ENCODE measurements at places on chromosomes 4 and X.
A peak's percentile ranks its signal among the peaks of the same experiment; 100 is the strongest.

DNA sequence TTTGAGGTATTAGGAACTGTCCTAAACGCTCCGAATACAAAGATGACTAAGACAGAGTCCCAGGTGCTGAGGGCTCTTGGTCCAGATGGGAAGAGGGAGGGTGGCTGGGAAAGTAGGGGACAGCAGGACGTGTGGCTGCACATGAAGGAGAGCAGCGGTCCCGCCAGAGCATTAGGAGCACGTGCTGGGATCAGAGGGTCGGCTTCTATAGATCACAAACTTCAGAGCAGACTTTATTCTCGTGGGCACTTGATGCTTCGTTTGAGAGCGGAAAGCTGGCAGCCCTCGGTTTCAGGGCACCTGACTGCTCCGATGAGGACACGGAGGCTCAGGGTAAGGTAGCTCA is 26.1 kb downstream of the ZBTB49 start:
- DNase-seq: no peak

- no peak for DNase-seq
Measured at GRCh38 chr4:81260443-81261101, 45.5 kb upstream of the PRKG2 start.

- no peak for DNase-seq
Measured at GRCh38 chr4:89357340-89357739, 49.7 kb upstream of the GPRIN3 start.

DNA sequence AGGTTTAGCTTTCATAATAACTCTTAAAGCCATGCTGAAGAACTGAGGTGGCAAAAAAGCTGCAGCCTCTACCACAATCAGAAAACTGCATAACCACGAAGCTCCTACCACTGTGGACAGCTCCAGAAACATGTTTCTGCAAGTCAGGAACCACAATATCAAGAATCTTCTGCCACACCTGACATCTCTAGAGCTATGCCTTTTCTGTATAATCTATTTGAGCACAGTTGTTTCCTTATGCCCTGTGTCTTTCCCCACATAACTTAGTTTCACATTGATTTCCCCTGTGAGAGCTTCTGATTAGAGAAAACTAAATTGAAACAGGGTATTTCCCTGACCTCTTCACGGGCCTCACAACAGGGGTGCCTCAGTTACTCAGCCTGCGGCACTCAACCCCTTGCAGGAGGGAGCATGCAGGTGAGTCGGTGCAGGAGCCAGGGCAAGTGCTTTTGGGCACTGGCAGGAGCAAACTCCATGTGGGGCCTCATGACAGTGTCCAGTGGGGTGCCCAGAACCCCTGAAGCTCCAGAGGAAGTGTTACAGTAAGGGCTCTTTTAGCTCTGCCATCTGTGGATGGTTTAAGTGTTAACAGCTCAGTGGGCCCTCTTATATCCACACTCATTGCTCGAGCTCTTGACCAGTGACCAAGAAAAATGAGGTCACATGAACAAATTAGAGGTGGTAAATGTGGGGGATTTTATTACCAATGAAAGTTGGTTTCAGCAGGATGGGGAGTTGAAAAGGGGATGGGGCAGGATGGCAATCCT is 132.8 kb upstream of the BMP3 start:
- no peak for DNase-seq

- DNase-seq: peak; percentile 28
Measured at GRCh38 chrX:150683536-150684146, 9.6 kb upstream of the MTMR1 start.

- DNase-seq: no peak
Measured at GRCh38 chr4:60812811-60813210, 387.3 kb upstream of the ADGRL3 start.
